Fibroblast of mammary gland (primary cell): ENCODE measurements at places on chromosomes 7 and 10.

- DNase-seq = no peak
These were observed 50.0 kb downstream of the CHST3 start for GRCh38 chr10:72014197-72014596.

- no peak for DNase-seq
These were observed 258.4 kb upstream of the SP8 start for GRCh38 chr7:21044913-21045568.

- no peak for DNase-seq
These were observed 399.0 kb upstream of the C7orf33 start for GRCh38 chr7:148191391-148192065.

- DNase-seq = no peak
These were observed 15.4 kb downstream of the TECTB start for GRCh38 chr10:112298581-112298980.

DNA sequence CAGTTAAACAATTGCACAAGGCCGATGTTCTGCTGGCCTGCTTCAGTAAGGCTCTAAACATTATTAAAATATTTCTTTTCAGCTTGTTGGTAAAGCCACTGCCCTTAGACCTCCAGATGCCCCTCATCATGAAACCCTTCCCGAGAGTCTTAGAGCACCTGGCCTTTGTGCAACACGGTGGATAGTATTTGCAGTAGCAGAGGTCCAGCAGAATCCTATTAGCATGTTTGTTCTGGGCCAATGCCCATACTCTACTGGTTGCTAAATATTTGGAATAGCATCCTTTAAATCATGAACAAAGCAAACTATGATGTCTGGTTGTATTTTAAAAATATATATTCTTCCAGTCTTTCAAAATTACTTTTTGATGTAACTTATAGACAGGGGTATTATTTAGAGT, 584.6 kb downstream of the CNTNAP2 start:
- DNase-seq = no peak

GRCh38 chr10:97426776-97427570, 982 bp downstream of the PGAM1 start:
- no peak for DNase-seq
